ENCODE measurements at places on chromosomes 3 and 15.

DNA sequence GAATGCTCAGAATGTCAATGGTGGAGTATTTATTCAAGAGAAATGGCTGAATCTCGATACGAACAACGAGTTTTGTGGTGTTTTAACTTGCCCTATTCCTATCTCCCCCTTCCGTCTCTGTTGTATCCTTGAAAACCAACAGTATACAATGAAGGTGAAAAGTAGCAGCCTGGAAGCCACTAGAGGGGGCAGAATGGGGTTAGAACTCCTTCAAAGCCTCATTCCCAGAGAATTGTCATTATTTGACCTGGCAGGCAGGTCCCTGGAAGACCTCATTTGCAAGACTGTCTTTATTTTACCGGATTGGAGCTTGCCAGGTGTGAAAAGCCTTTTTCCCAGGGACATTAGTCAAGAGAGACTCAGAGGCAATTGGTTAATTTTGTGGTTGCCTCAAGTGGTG is 139.4 kb downstream of the LRRC28 start:
- no peak for DNase-seq

DNA sequence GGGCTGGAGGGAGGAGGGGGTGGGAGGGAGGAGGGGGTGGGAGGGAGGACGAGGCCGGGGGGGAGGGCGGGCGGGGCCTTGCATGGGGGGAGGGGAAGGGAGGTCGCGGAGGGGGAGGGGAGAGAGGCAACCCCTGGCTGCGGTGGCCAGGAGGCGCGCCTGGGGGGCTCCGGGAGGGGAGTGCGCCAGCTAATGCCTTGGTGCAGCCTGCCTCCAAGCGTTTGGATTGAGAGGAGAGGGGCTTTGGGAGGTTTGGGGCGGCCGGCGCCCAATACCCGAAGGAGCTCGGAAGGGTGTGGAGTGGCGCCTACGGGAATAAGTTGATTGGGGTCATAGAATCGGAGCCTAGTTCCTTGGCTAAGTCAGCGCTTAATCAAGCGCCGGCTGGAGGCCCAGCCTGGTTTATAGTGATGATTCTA is 557 bp downstream of the TFG start:
- DNase-seq, result peak; percentile 59

GRCh38 chr3:149374391-149374790 is 3.1 kb downstream of the TM4SF1 start:
- no peak for DNase-seq

DNA sequence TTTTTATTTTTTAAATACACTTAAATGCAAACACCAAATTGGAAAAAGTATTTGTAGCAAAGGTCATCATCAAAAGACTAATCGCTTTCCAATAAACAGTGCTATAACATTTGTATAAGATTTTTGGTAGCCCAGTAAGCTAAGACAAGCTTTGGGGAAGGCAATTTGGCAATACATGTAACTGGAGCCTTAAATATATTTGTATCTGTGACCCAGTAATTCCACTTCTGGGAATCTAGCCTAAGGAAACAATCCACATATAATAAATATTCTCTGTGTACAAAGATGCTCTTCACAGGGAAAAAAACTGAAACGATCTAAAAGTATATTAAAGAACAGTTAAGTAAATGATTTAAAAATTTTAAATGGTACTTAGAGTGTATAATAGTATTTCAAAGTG is 65.5 kb upstream of the TJP1 start:
- DNase-seq, result no peak
